ENCODE measurements at places on chromosomes 2 and 18.

- H3K4me3 ChIP-seq: no peak overlapping the region
- H3K27me3 ChIP-seq: no peaks in the 10 kb centered on the region
- no peak overlapping the region for H3K27ac ChIP-seq
- H3K4me1 ChIP-seq: no peaks in the 10 kb centered on the region
- H3K36me3 ChIP-seq: peaks cover 54% of the 10 kb centered on the region
Observed at GRCh38 chr2:189454009-189454408, 12.7 kb downstream of the WDR75 start.

DNA sequence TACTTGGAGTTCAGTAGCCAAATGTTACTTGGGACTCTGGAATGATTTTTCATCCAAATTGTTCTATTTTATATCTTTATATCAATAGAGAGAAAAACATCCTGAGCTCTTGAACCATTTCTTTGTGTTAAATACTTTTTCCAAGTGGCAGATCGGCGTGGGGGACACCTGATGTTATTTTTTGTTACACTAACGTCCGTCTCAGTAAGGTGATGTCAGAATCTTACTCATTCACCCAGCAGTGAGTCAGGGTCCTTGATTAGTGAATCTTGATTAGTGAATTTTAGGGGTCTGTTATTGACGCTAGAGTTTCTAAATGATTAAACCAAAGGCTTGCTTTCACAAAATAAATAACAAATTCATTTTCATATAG lies 1.7 kb downstream of the MIB1 start:
- DNase-seq: no peak
- H3K4me1 ChIP-seq: peaks cover 34% of the 10 kb centered on the region
- H3K27me3 ChIP-seq: no peaks in the 10 kb centered on the region
- H3K4me3 ChIP-seq: peak overlapping the region; percentile 72
- peak overlapping the region; percentile 41 for H3K27ac ChIP-seq

GRCh38 chr18:74773171-74773624 lies 175.5 kb downstream of the ZNF407 start:
- H3K27me3 ChIP-seq: no peaks in the 10 kb centered on the region
- H3K4me1 ChIP-seq: no peaks in the 10 kb centered on the region
- no peak overlapping the region for H3K27ac ChIP-seq
- no peak for DNase-seq
- H3K4me3 ChIP-seq: no peak overlapping the region
- no peaks in the 10 kb centered on the region for H3K36me3 ChIP-seq

GRCh38 chr2:228681979-228682378 lies 500.5 kb upstream of the SPHKAP start:
- no peaks in the 10 kb centered on the region for H3K4me1 ChIP-seq
- no peak overlapping the region for H3K27ac ChIP-seq
- DNase-seq: no peak
- no peak overlapping the region for H3K4me3 ChIP-seq
- no peaks in the 10 kb centered on the region for H3K36me3 ChIP-seq

DNA sequence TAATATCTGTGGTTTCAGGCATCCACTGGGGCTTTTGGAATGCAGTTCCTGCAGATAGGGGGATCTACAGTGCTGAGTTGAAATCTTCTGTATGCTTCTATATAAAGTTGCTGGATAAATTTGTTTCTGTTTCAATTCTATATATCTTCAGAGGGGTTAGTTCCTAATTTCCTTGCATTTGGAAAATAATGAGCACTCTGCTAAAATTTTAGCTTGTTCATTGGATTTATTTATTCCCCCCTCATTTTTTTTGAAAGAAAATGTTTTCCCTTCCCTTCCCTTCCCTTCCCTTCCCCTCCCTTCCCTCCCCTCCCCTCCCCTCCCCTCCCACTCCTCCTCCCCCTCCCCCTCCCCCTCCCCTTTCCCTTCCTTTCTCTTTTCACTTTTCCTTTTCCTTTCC lies 212.3 kb downstream of the GPD2 start:
- no peaks in the 10 kb centered on the region for H3K27me3 ChIP-seq
- H3K36me3 ChIP-seq: no peaks in the 10 kb centered on the region
- no peak for DNase-seq
- no peak overlapping the region for H3K27ac ChIP-seq

- no peak overlapping the region for H3K4me3 ChIP-seq
- no peaks in the 10 kb centered on the region for H3K36me3 ChIP-seq
- no peaks in the 10 kb centered on the region for H3K4me1 ChIP-seq
- H3K27ac ChIP-seq: no peak overlapping the region
Observed at GRCh38 chr2:26940001-26940400, 30.4 kb upstream of the MAPRE3 start.

- no peaks in the 10 kb centered on the region for H3K27me3 ChIP-seq
- no peaks in the 10 kb centered on the region for H3K36me3 ChIP-seq
- no peak overlapping the region for H3K27ac ChIP-seq
- DNase-seq: no peak
- no peak overlapping the region for H3K4me3 ChIP-seq
- H3K4me1 ChIP-seq: no peaks in the 10 kb centered on the region
Observed at GRCh38 chr2:240956171-240956934, 42.1 kb upstream of the SNED1 start.

DNA sequence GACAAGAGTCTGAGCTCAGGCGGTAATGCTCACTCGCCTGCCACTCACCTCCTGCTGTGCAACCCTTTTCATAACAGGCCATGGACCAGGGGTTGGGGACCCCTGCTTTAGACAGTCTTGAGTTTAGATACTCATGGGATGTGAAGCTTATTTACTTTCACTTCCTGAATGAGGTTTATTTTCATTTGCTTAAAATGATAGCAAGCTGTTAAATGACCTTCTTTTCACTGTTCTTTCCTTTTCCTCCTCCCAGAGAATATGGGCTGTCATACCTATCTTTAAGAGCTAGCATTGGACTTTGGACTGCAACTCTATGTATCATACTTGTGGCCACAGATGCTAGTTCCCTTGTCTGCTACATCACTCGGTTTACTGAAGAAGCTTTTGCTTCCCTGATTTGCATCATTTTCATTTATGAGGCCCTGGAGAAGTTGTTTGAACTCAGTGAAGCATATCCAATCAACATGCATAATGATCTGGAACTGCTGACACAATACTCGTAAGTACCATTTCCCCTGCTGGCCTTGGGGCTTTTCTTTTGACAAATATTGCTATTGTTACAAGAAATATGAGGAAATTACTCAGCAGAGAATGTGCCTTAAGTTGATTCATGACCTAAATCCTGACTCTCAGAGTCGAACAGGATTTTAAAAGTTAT lies 168.5 kb downstream of the DPP4 start:
- no peak for DNase-seq
- H3K36me3 ChIP-seq: no peaks in the 10 kb centered on the region
- H3K27ac ChIP-seq: peak overlapping the region; percentile 32
- H3K27me3 ChIP-seq: no peaks in the 10 kb centered on the region

GRCh38 chr2:65527451-65528240 lies 95.2 kb upstream of the SPRED2 start:
- H3K36me3 ChIP-seq: no peaks in the 10 kb centered on the region
- H3K4me3 ChIP-seq: no peak overlapping the region
- no peak for DNase-seq
- H3K27ac ChIP-seq: no peak overlapping the region

DNA sequence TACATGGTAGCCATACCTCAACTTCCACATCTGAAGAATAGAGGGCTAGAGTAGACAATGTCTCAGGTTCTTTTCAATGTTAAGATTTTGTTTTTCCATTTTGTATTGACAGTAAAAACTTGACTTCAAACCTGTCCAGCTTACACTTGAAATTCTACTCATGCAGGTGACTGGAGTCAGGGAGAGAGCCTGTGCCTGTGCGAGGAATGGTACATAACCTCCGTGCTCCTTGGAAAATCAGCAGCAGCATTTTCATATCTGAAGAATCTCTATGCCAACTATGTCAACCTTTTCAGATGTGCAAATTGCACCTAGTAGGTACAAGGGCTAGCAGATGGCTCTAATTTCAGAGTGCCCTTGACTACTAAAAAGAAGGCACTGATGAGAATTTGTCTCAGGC lies 2.1 kb downstream of the PLA2R1 start:
- H3K4me3 ChIP-seq: no peak overlapping the region
- H3K27ac ChIP-seq: no peak overlapping the region
- DNase-seq: no peak
- H3K4me1 ChIP-seq: no peaks in the 10 kb centered on the region

GRCh38 chr2:57527685-57528084 lies 518.9 kb upstream of the VRK2 start:
- H3K4me3 ChIP-seq: no peak overlapping the region
- no peak for DNase-seq
- no peak overlapping the region for H3K27ac ChIP-seq
- H3K36me3 ChIP-seq: no peaks in the 10 kb centered on the region
- H3K27me3 ChIP-seq: no peaks in the 10 kb centered on the region

DNA sequence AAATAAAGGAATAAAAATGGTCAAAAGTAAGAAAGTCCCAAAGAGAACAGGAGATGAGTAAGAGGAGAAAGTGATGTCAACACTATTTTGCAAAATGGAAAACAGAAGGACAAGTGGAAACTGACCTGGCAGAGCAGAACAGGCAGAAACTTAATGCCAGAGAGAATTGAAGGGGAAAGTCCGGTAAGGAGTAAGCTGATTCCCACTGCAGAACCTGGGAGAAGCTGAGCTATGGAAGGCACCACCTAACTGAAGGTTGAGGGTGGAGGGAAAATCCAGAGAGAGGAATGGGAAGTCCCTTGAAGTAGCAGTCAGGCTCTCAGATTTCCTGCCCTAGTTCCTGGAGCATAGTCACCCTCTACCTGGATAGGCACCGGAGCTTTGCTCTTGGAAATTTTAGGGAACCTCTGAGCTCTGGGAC lies 59.8 kb downstream of the MOGAT1 start:
- H3K27me3 ChIP-seq: no peaks in the 10 kb centered on the region
- no peaks in the 10 kb centered on the region for H3K36me3 ChIP-seq
- no peak overlapping the region for H3K4me3 ChIP-seq

- H3K36me3 ChIP-seq: no peaks in the 10 kb centered on the region
- no peak overlapping the region for H3K27ac ChIP-seq
- no peak overlapping the region for H3K4me3 ChIP-seq
- H3K27me3 ChIP-seq: no peaks in the 10 kb centered on the region
- H3K4me1 ChIP-seq: no peaks in the 10 kb centered on the region
- no peak for DNase-seq
Observed at GRCh38 chr2:211216221-211216620, 659.8 kb downstream of the CPS1 start.

GRCh38 chr18:39406941-39407340 lies 1841.3 kb upstream of the CELF4 start:
- no peaks in the 10 kb centered on the region for H3K4me1 ChIP-seq
- H3K27ac ChIP-seq: no peak overlapping the region
- H3K27me3 ChIP-seq: no peaks in the 10 kb centered on the region
- H3K4me3 ChIP-seq: no peak overlapping the region
- no peak for DNase-seq
- no peaks in the 10 kb centered on the region for H3K36me3 ChIP-seq

DNA sequence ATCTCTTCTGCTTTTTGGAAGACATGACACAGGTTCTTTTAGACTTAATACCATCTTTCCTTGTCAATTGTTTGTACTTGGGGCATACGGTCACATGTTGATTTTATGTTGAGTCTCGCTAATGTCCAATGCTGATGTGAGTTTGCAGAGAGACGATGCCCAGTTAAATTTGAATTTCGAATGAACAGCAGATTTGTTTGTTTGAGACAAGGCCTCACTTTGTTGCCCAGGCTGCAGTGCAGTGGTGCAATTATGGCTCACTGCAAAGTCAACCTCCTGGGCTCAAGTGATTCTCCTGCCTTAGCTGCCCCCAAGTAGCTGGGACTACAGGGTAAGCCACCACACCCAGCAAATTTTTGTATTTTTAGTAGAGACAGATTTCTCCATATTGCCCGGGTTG lies 473.5 kb downstream of the RIT2 start:
- H3K36me3 ChIP-seq: no peaks in the 10 kb centered on the region
- no peak for DNase-seq
- H3K27ac ChIP-seq: no peak overlapping the region
- H3K27me3 ChIP-seq: no peaks in the 10 kb centered on the region

DNA sequence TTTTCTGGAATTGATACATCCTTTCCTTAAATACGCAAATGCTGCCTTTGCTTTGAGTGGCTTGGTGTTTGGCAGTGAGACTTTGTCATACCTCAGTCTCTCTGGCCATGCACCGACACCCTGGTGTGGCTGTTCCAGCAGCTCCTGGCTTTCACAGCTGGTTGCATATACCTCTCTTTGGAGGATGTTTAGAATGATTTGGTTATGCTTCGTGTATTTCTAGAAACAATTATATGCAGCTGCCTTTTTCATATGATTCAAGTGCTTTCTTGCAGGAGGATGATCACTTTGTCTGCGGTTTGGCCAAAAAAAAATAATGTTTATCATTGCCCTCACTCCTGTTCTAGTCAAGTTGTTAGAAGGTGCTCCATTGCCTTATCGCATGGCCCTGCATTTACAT lies 95.0 kb upstream of the EML6 start:
- peaks cover 85% of the 10 kb centered on the region for H3K36me3 ChIP-seq
- H3K27me3 ChIP-seq: no peaks in the 10 kb centered on the region
- peaks cover 2% of the 10 kb centered on the region for H3K4me1 ChIP-seq
- no peak overlapping the region for H3K27ac ChIP-seq

- no peaks in the 10 kb centered on the region for H3K27me3 ChIP-seq
- H3K36me3 ChIP-seq: no peaks in the 10 kb centered on the region
- no peak for DNase-seq
Observed at GRCh38 chr18:74546007-74546406, 11.7 kb downstream of the CNDP1 start.

DNA sequence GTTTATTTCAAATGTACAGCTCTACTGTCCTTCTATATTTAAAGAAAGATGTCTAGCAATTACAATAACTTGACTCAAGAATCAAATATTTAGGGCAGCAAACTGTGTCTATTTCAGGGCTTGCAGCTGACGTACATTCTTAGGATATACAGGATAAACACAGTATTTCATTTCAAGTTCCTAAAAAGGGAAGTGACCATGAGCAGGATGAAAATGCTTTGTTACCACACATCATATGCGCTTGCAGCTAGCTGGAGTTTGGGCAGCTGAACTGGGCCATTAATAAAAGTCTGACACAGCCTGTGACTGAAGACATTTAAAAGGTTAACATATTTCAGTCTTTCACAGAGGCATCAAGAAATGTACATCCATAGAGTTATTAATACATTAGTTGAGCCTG lies 264.6 kb upstream of the TRIB2 start:
- H3K4me3 ChIP-seq: peak overlapping the region; percentile 3
- peaks cover 21% of the 10 kb centered on the region for H3K4me1 ChIP-seq
- H3K36me3 ChIP-seq: no peaks in the 10 kb centered on the region
- no peaks in the 10 kb centered on the region for H3K27me3 ChIP-seq
- peak overlapping the region; percentile 46 for H3K27ac ChIP-seq

- DNase-seq: no peak
- no peaks in the 10 kb centered on the region for H3K36me3 ChIP-seq
- no peaks in the 10 kb centered on the region for H3K27me3 ChIP-seq
Observed at GRCh38 chr2:121018136-121019061, 266.6 kb downstream of the TFCP2L1 start.

DNA sequence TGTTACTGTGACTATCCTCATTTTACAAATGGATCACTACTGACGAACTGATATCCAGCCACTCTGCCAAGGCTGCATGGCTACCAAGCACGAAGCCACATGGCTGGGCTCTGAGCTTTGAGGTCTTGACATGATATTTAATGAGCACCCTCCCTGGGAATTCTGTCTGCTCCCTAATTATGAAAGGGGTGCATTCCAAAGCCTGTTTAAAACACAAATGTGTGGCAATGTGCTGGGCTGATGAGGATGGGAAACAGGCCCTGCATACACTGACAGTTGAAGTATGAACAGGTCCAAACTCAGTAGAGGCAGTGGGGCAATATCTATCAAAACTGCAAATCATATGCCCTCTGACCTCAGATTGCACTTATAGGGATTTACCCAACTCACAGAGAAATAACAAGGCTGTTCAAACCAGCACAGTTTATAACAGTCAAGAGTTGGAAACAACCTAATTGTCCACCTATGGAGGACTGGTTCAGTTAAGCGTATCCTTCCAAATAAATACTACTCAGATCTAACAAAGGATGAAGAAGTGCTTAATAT lies 20.8 kb downstream of the CDC42EP3 start:
- H3K4me1 ChIP-seq: peaks cover 80% of the 10 kb centered on the region
- H3K36me3 ChIP-seq: peaks cover 7% of the 10 kb centered on the region
